ENCODE measurements at places on chromosomes 4 and X.

DNA sequence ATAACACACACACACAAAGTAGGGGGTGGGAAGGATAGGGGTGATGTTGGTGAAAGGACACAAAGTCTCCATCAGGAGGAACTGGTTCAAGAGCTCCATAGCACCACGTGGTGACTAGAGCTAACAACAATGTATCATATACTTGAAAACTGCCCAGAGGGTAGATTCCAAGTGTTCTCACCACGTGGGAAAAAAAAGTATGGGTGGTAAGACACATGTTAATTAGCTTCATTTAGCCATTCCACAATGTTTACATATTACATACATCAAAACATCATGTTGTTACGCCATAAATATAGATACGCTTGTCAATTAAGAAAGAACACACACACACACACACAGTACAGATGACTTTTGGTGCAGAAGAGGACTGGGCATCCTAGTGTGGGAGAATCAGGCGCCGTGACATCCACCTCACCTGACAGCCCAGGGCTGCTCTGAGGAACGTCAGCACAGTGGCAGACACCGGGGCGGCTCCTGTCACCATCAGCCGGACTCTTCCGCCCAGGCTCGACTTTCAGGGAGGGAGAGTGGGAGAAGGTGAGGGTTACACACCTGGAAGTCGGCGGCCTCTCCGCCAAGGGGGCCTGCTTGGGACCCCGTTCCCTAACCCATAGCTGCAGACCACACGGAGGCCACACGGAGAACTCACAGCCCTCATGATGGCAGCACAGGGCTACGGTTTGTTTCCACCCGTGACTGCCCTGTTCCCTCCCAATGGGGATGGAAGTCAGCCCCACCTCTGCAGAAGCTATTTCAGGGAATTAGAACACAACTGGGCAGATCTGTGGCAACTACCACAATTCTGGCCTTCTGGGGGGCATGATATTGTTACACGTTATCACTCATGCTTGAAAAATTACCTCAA, 31.8 kb upstream of the CENPU start:
- DNase-seq, result no peak

GRCh38 chr4:1029529-1029928, 18.1 kb downstream of the FGFRL1 start:
- no peak for DNase-seq

DNA sequence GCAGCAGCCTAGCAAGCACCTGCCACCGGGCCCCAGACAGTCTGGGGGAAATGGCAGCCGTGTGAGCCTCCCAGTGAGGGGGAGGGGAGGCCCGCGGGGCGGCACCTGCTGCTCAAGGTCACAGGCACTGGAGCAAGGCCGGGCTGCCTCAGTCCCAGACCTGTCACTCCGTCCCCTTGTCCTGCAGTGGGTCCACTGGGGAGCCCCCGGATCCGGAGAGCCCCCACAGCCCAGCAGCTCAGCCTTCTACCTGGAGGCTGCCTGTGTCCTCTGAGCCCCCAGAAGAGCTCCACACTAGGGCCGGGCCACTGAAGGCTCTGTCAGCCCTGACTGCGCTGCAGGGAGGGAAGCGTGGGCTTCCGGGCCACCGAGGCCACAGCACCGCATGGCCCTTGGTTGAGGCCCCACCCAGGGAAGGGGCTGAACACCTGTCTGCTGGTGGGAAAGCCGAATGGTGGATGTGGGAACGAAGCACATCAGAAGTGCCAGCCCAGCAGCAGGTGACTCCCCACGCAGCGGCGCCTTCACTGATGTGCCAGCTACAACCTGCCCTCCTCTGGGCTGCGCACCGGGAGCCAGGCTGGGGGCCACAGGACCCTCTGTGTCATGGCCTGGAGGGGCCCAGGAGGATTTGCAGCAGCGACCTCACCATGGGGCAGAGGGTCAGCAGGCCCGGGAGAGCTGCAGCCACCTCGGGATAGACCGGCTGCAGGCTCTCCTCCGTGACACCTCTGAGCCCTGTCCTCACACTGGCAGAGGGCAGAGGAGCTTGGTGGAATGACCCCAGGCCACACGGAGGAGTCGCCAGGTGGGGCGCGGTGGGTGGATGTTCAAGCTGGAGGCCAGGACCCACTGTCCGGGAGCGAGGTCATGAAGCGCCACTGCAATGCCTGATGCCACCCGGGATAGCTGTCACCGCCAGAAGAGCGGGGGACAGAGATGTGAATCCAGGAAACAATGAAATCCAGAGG, 35.0 kb upstream of the MXD4 start:
- DNase-seq, result no peak

GRCh38 chr4:177632481-177632880, 190.2 kb upstream of the AGA start:
- DNase-seq, result no peak

DNA sequence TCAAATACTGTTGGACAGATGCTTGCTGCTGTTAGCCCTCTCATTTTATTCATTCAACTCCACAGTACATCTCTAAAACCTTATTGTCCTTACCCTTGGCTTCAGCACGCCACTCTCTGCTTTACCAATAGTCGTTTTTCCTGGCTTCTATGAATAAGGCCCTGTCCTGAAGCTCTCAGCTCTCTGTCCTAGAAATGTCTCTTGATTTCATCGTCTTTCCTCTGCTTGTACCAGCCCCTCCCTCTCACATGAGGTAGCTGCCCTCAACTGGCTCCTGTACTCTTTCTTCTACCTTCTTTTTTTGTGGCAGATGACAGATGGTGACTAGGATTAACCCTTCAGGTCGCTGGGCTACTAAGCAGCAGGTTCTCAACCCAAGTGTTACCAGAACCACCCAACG, 11.4 kb downstream of the ADGRA3 start:
- DNase-seq, result no peak

GRCh38 chr4:76765473-76766183, 132.3 kb downstream of the SOWAHB start:
- DNase-seq, result no peak

- no peak for DNase-seq
These were observed 184.3 kb downstream of the NAA11 start for GRCh38 chr4:79141530-79141929.

- DNase-seq, result no peak
These were observed 282.1 kb upstream of the EMCN start for GRCh38 chr4:100799761-100800539.

- DNase-seq, result peak; percentile 46
These were observed 633.3 kb downstream of the ANKRD50 start for GRCh38 chr4:124079174-124079780.

GRCh38 chr4:161931089-161931488, 232.7 kb downstream of the FSTL5 start:
- DNase-seq, result no peak

DNA sequence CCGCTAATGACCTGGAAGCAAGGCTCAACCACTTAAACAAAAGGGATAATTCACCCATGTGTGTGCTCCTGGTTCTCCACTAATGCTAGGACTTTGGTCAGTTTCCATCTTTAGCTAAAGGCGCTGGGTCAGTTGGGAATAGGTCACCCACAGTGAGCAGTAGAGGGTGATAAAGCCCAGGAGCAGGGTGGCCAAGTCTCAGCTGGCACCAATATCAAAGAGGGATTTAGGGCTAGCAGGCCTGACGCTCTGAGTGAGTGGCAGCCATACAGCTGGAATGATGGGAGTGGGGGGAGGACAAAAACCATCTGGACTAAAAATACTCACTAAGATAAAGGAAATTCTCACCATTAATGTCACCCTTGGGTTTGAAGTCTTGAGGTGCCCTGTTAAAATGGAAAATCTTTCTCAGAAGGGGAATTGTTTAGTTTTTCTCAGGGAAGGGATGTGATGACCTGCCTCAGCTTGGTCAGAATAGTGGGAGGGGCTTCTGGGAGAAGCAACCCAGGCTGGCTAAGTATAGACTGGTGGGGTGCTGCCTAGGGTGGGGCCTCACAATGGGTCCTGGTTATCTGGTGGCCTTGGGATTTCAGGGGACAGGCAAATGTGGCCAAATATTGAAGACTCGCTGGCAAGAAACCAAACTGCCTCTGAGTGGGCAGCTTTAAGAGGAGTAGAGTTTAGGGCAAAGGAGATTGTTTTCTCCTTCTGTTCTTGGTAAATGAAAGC, 47.1 kb downstream of the TSC22D3 start:
- no peak for DNase-seq

DNA sequence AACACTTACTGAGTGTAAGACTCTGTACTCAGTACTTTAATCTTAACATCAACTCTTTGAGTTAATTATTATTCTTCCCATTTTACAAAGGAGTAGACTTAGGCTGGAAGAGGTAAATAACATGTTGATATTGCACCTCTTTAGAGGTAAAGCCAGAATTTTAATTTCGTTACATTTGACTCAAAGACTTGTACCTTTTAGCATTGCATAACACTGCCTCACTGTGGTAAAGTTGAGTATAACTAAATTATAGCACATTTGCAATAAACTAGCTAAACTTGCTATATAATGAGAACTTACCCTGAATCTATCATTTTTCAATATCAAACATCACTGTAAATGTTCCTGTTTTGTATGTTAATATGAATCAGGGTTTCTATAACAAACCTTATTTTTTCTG, 218.5 kb downstream of the PRR32 start:
- DNase-seq, result no peak

GRCh38 chr4:1768367-1769034, 24.6 kb upstream of the FGFR3 start:
- no peak for DNase-seq

GRCh38 chrX:39866229-39866628, 231.5 kb downstream of the BCOR start:
- no peak for DNase-seq

DNA sequence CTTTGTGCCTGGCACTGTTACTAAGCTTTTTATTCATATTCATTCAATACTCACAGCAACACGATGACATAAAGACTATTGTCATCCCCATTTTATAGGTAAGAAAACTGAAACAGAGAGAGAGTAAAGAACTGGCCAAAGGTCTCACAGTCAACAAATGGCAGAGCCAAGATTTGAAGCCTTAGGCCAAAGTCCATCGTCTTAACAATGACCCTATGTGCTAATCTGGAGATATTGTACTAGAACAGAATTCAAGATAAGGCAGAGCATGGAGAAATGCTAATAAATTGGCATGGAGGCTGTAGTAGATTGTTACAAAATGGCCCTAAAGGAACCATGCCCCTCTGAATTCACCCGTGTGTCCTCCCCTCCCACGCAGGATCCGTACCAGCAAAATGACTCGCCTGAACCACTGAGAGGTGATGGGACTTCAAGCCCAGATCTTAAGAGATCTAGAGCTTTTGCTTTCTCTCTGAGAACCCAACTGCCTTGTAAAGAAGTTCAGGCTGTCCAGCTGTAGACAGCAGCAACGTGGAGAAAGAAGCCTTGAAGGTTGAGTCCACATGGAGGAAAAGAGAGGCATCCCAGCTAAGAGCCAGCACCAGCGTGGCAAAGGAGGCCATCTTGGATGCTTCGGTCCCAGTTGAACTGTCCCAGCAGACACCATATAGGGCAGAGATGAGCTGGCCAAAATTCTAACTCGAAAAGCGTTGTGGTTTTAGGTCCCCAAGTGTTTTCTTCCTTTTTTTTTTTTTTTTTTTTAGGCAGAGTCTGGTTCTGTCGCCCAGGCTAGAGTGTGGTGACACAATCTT, 52.8 kb upstream of the RBM47 start:
- no peak for DNase-seq

DNA sequence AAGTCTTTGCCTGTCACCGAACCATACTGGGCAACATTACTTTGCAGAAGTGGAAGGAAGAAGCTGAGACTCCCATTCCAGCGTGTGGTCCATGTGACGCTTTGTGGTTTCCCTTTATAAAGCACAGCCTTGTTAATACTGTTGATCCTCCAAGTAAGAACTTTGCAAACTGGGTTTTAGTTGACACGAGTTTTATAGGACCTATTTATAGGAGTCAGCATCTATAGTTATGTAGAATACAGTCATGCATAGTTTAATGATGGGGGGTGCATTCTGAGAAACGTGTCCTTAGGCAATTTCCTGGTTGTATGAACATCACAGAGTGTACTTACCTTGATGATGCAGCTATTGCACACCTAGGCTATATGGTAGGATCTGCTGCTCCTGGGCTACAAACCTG, 1879.4 kb upstream of the TENM3 start:
- no peak for DNase-seq

GRCh38 chr4:83282049-83282535, 2.5 kb downstream of the COQ2 start:
- peak; percentile 65 for DNase-seq

DNA sequence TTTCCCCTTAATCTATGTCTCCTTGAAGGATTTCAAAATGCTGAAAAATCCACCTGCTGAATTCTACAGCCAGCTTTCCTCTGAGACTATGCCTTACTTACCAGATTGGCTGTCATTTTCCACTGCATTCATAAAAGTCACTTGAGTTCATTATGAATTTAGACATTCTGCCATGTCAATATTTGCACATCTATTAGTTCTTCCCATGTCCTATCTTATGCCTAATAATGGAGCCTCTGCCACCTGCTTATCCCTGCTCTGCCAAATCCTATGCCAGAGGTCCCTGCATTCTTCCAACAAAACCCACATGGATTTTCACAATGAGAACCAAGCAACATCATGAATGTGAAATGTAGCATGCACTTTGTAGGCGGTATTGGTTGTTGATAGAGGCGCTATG, 42.6 kb downstream of the GASK1B start:
- no peak for DNase-seq

- peak; percentile 86 for DNase-seq
These were observed 263.5 kb upstream of the DKK2 start for GRCh38 chr4:107299646-107300045.

DNA sequence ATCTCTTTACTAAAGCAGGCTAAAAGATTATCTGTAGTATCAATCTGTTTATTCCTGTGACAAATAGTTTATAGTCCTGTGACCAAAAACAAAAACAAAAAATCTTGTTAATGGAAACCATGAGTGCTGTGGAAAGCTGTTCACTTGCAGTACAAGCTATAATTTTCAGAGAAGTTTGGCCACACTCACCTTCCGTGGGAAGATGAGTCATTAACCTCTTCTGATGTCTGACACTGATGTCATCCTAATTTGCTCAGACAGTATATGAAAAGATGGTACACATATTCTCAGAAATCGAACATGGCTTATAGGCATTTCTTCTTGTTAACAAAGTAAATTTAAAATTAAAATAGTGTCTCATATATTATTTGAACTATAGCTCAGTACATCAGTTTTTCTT, 19.9 kb upstream of the ENPP6 start:
- DNase-seq, result no peak

DNA sequence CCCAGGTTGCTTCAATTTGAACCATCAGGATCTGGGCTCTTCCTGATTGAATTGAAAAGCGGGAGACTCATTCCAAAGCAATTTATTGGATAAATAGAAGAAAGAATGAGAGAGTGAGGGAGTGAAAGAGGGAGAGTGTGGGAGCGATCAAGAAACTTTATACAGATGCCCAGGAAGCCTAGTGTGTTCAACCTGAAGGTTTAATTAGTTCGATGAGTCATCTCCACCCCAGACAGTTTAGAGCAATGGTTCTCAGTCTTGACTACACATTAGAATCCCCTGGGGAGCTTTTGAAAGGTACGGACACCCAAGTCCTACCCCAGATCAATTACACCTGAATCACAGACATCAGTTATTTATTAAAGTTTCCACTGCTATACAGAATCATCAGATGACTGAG, 61.5 kb downstream of the GEMIN8 start:
- no peak for DNase-seq

DNA sequence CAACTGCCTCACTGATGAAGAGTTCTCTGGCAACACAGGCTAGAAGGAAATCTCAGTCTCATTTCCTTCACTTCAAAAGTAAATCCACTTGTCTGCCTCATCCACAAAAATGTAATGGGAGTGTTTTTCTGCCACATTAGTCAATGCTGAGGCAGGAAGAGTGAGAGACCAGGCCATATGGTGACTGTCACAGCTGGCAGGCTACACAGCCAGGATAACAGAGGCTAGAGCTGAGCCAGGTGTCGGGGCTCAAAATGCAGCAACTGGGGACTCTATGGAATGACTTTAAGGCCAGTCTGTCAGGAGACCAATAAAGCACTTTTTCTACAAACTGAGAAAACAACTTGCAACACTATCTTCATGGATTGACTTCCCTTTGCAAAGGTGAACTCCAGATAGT, 204.2 kb downstream of the GPC3 start:
- DNase-seq, result no peak

Measured in kidney glomerular epithelial cell (primary cell).